ENCODE measurements at places on chromosomes 3 and 15. TPM values are rescaled to one million over a fixed set of nuclear protein-coding genes. Genes with fewer than 3 reads are reported as not detected.

Gene MYRIP
- total RNA-seq: not detected

Gene CATSPER2
- 0.66 TPM for total RNA-seq

Gene PTX3
- 0.78 TPM for total RNA-seq

Gene GPR149
- total RNA-seq: not detected

Gene ZNF860
- total RNA-seq: 1.4 TPM

Gene ROPN1B
- not detected for total RNA-seq

Gene GRAMD1C
- 0.47 TPM for total RNA-seq

Gene CFAP91
- 0.34 TPM for total RNA-seq

Gene FBXO40
- total RNA-seq: not detected

Gene KY
- 0.13 TPM for total RNA-seq

Gene WNT7A
- 0.07 TPM for total RNA-seq

Gene TICRR
- 11.9 TPM for total RNA-seq

Gene INKA1
- total RNA-seq: 1.1 TPM

Gene TATDN2
- 37.5 TPM for total RNA-seq

Gene ALDH1L1
- 0.08 TPM for total RNA-seq

Data from A549 treated with GW870086 at 1 μM for 4 hours (cell line).